ENCODE measurements at places on chromosomes 2 and 18.

DNA sequence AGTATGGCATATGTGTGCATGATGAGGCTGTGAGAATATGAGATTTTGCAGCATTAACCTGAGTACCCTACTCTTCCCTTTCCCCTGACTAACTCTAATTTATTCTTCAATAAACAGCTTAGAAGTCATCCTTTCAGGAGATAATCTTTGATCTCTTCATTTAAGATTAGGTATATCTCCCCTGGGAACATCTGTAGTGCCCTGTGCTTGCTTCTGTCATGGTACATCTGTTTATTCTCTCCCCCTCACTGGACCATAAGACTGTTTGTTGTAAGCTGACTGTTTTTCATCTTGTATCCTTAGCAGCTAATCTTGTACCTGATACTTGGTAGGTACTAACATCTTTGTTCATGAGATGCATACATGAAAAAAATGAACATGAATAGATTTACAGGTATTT, 83.1 kb downstream of the MBD5 start:
- no peak for DNase-seq

- DNase-seq: no peak
These were observed 10.6 kb downstream of the THNSL2 start for GRCh38 chr2:88180605-88181240.

DNA sequence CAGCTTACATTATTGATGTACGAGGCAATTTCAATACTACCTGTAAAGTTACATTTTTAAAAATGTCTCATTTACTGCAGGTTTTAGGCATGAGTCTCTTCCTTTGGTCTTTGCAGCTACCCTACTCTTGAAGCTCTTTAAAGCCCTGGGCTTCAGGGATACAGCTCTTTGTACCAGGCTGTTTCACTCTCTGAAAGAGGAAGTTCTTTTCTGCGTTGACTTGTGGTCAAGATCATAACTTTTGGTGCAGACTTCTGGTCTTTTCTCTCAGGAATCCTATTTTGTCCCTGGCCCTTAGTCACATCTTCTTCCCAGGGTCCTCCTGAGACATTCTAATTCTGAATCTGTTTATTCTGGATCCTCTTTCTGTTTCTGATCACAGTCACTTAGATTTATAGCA, 16.6 kb upstream of the HRH4 start:
- no peak for DNase-seq

GRCh38 chr2:28412625-28413151, 20.0 kb downstream of the FOSL2 start:
- DNase-seq: no peak

GRCh38 chr18:23380001-23380550, 73.0 kb upstream of the RIOK3 start:
- no peak for DNase-seq

DNA sequence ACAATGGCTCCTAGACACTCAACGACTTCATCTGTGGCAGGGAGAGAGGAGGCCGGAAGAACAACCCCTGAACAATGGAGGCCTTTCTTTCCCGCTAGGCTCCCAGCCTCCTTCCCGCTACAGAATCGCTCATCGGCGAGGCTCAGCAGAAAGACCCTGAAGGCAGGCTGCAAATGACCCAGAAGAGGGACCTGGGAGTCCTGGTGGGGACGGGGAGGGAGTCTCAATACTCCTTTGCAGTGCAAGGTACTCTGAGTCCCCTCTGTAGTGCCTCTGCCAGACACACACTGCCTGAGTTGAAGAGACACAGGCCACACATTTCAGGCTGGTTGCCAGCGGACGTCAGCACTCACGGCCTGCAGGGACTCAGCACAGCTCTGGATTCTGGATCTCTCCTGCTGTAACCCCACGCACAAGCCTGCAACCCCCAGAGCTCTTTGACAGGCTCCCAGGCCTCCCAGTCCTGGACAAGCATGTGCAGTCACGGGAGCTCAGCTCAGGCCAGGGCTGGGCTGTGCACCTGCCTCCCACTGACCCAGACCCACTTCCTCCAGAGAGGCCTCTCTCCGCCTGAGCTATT, 6.1 kb downstream of the GPR17 start:
- DNase-seq: no peak

GRCh38 chr2:36773947-36774346, 77.4 kb downstream of the VIT start:
- no peak for DNase-seq

DNA sequence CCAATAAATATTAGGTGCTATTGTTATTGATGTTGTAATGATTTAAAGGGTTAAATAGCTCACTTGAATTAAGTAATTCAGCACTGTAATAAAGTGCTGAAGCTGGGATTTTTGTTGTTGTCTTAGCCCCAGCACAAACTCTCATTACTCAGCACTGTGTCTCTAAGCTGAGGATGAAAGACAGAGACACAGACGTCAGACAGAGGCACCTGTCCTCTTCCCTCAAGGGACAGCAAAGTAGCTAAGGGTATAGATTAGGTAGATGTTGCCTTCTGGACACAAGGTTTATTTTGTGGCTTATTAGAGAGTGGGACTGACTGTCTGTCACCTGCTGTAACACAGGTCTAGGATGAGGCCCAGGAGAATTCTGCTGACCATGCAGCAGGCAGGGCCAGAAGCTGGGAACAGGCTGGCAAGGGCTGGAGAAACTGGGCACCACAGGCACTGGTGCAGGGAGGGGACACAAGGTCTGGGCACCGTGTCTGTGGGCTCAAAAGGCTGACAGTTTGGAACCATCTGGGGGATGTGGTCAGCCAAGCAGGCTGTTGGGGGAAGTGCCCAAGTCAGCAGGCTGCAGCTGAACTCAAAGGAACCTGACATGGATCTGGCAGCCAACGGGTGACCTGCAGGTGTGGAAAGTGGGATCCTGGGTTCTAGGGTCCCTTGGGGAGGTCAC, 20.0 kb upstream of the PTPN4 start:
- DNase-seq: no peak

GRCh38 chr18:70578480-70578879, 289.6 kb downstream of the SOCS6 start:
- DNase-seq: peak; percentile 1

- DNase-seq: no peak
These were observed 39.6 kb downstream of the PTPN2 start for GRCh38 chr18:12844391-12844790.

GRCh38 chr2:134669731-134670669, 48.8 kb downstream of the TMEM163 start:
- DNase-seq: peak; percentile 40

DNA sequence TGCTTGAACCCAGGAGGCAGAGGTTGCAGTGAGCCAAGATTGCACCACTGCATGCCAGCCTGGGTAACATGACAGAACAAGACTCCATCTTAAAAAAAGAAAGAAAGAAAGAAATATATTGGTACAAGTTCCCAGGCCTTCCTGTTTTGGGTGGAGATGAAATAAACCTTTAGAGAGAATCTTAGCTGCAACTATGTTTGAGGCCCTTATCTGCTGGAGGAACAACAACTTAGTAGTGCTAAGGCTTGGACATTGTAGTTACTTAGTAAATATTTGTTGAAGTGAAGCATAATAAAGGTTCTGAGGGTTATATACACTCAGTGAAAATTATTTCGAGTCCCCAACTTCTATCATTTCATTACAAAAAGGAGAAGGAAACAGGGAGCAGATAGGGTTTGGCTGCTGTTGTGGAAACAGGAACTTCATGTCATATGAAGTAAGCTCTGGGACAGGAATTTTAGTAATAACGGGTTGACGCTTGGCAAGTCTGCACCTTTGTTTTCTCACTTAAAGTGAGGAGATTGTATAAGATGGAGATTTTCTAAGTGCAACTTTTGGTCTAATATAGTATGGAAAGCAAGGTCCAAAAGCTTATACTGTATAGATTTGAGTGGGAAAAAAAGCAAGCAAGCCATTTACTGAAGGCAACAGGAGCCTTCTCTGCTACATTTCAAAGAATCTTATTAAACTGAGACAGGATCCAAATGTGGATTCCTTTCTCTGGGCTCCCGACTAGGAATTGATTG, 40.0 kb upstream of the AGPS start:
- DNase-seq: no peak

DNA sequence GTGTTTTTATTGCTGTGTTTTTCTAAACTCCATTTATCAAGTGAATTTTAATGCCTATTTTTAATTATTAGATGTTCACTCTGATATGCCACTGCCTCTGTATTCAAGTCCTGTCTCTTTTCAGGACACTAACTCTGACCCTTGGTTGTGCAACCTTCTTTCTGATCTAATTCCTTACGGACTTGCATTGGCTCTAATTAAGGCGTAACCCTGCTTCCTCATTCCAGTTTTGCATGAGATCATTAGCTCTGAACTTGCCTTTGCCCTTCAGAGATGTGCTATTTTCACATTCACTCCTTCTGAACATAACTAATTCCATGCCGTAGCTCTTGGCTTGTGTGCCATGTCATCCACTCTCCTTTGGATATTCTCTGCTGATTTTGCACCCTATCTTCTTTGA, 162.5 kb upstream of the TMEFF2 start:
- DNase-seq: no peak

- peak; percentile 70 for DNase-seq
These were observed 174.0 kb downstream of the SMAD2 start for GRCh38 chr18:47756364-47757016.

DNA sequence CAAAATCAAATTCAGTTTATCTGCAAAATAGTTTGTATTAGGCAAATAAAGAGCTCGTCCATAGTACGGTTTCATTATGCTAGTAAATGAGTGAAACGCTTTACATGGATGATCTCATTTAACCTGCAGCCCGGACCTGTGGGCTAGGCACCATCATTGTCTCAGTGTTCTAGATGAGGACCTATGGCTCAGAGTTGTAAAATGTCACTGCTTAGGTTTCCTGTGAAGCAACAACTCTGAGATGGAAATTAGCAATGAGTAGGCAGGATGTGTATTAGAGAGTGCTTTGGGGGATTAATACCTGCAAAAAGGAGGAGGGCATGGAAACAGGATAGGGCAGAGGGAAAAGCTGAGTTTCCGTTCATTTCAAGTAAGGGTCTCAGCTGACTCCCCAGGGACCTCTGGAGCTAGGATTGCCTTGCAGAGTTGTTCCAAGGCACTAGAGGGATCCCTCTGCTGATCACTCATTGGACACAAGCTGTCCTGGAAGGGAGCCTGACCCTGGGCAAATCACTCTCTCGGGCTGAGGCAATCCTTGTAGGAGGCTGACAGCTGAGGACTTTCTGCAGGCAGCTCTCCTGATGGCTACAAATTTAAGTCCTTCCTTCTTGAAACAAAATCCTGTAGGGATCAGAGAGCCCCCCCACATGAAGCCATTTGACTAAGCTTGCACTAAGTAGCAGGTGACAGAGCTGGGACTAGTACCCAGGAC, 58.8 kb upstream of the SIX2 start:
- DNase-seq: no peak

- no peak for DNase-seq
These were observed 2.7 kb upstream of the MROH2A start for GRCh38 chr2:233775414-233775813.

DNA sequence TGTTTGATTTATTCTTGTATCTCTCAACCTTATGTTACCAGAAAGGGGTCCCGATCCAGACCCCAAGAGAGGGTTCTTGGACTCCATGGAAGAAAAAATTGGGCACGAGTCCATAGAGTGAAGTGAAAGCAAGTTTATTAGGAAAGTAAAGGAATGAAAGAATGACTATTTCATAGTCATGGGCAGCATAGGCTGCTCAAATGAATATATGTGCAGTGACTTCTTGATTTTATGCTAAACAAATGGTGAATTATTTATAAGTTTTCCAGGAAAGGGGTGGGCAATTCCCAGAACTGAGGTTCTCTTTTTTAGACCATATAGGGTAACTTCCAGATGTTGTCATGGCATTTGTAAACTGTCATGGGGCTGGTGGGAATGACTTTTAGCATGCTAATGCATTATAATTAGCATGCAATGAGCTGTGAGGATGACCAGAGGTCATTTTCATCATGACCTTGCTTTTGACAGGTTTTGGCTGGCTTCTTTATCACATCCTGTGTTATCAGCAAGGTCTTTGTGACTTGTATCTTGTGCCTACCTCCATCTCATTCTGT, 832.4 kb upstream of the CDH2 start:
- no peak for DNase-seq

DNA sequence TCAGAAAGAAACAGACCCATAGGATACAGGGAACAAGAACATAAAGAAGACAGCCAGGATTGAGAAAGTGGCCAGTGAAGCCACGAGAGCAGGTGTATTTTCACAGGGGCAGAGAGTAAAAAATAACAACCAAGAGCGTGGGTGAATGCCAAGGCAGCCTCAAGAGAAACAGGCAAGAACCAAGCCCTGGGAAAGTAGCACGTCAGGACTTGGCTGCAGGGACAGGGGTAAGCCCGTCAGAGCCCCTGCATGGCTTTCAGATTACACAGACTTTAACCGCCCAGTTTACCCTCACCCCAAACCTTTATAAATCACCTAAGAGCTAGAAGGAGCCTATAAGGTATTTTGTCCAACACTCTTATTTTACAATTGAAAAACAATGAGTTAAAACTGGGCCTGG, 43.7 kb downstream of the ARL4C start:
- DNase-seq: no peak

DNA sequence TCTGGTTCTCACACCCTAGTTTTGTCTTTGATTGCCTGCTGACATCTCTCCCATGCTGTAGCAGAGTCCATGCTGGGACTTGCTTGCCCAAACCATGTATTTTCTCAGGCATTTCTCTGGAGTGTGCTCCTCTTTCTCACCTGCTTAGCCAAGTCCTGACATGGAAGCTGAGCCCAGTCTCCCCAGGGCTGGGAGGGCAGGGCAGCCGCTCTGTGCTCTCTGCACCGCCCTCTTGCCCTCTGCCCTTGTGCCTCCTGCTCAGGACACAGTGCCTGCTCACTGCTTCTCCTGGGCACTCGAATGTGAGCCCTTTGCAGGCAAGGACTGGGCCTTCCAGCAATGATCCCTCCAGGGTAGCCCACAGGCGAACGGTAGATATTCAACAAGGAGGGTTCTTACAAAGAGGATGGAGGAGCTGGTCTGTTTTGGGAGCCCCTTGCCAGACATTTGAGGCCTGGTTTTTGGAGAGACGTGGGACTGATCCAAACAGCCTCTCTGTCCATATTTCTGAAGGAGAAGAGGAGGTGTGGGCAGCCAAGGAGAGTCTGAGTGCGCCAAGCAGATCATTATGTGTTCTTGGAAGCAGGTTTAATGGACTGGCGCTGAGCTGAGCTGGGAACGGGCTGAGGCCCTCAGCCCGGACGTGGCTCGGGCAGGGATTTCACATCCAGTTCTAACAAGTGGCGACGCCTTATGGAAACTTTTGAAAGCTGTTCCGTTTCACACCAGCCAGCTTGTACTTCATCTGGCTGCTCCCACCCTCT, 4.0 kb downstream of the SLC14A2 start:
- DNase-seq: no peak

- DNase-seq: no peak
These were observed 218.7 kb downstream of the SLC4A10 start for GRCh38 chr2:161842736-161843433.

- no peak for DNase-seq
These were observed 8.2 kb upstream of the CHRNA1 start for GRCh38 chr2:174772472-174772801.

DNA sequence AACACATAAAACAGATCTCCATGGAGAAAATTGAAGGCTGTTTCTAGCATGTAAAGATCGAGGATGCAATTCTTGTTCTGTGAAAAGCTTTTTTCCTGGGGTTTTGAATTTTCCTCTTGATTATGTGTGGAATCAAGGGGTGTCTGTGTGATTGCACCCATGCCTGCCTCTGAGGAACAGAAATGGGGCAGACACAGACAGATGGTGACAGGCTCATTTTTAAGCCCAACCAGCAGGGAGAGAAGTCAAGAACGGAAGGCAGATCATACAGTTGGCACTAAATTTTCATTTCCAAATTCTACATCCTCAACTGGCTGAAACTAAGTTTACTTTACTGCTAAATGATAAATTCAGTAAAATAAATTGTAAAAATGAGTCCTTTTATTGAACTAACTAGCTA, 1037.7 kb upstream of the KLHL29 start:
- no peak for DNase-seq
